Uterus (tissue), 4 donors: ENCODE measurements at places on chromosomes 11 and 22. TPM values are rescaled to one million over a fixed set of nuclear protein-coding genes. Genes with fewer than 3 reads are reported as not detected.

DNA sequence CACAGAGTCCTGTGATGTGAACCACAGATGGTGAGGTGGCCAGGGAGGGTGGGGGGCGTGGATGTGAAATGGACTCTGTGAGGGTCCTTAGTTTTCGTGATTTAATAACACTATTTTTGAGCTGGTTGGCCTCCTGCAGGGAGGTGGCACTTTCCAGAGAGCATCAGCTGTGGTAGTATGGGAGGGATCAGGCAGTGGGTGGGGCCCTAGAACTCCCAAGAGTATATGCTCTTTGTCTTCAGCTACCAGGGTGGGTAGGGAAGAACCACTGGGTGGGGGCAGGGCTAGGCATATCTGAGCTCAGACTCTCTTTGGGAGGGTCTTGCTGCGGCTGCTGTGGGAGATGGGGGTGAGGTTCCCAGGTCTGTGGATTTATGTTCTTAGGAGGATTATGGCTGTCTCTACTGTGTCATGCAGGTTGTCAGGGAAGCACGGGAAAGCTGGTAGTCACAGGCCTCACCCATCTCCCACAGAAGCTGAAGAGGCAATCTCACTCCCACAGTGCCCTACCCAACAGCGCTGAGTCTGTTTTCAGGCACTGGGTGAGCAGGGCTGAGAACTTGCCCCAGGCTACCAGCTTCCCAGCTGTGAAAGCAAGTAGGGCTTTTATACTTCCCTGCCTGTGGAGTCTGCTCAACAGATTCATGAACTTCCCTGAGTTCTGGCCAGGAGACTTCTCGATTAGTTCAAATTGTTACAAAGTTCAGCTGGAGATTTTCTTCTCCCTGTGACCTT, 47.9 kb upstream of the SNX19 start:
- no peak for DNase-seq

- no peak for DNase-seq
Measured at GRCh38 chr11:3000032-3000961, 8.2 kb upstream of the NAP1L4 start.

DNA sequence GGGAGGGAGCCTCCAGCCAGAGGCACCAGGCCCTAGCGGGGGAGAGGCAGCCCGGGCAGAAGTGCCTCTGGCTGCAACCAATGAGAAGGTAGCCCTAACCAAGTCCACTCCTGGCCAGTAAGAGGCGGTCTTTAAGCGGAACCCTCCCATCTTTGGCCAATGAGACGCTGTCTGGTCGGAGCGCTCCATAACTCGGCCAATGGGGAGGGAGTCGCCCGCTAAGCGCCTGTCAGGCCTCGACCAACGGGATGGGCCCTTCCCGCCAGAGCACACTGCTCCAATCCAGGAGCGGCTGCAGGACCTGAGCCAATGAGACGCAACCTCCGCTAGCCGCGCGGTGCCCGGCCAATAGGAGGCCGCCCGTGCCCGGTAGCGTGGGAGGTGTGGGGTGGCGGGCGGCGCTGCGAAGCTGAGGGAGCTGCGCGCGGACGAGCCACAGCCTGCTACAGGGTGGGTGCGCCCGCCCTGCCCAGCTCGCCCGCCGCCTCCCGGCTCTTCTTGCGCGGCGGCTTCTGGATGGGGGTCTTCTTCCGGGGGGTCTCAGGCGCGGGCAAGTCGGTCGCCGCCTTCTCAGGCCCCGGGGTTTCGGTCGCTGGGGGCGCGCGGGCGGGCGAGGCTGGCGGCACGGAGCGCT, 12.6 kb downstream of the SCARF2 start:
- peak; percentile 51 for DNase-seq

DNA sequence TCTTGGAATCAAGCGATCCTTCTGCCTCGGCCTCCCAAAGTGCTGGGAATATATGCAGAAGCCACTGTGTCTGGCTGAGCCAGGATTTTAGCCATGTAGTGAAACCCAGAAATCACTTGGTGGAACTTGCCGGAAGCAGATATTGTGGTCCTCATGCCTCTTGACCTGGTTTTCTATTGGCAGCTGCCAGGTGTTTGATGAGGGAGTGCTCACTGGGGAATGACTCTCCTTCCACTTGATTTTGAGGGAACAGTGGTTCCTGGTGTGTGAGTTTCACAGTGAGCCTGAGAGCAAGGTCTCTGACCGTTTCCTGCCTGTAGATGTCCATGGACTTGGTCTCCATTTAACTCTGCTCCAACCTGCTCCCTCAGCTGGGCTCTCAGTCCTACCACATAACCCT, 34.7 kb upstream of the ELF5 start:
- DNase-seq, result no peak

GRCh38 chr11:112392904-112393303, 132.2 kb upstream of the PLET1 start:
- no peak for DNase-seq

DNA sequence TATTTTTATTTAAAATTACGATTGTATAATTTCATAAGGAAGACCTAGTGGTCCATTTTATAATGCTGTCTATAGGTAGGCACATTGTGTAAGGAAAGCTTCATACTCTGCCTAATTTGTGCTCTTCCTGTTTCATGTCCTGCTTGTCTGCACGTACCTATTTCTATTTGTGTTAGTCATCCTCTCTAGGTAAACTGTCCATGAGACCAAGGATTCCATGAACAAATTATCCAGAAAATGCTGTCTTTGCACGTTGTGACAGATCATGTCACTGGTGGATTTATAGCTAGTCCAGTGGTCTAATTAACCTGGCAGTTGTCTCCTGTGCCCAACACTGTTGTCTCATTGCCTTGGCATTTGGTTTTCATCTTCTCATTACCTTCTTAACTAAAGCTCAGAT, 44.7 kb downstream of the DNAJC24 start:
- no peak for DNase-seq

DNA sequence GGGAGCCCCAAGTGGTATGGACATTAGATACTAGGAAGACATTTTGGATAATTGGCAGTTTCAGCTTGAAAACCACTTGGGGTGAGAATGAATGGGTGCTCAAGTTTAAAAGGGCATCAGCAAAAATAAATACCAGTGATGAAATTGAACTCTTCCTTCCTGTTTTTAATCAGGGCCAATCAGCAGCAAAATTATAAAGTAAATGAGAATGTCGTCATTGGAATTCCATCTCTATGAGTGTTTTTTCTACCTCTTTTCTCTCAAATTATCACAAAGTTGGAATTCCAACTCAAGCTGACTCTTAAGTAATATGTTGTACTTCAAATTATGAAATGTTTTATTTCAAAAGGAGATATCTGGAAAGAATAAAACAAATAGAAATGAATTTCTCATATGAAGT, 730.6 kb downstream of the METTL15 start:
- no peak for DNase-seq

DNA sequence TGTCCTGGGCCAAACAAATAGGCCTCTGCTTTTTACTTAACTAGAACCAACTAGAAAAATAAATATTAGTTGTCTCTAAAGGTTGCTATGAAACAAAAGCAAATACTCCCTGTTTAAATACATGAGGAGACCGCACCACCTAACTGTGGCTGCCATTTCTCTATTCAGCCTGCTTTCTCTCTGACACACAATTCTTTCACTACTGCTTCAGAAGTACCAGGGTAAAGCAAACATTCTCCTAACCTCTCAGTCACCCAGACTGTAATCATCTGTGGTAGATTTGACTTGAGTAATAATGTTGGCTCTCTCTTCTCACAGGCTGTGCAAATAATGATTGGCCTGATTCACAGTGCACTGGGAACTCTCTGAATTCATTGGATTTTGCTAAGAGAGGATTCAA, 41.0 kb upstream of the MS4A8 start:
- no peak for DNase-seq

DNA sequence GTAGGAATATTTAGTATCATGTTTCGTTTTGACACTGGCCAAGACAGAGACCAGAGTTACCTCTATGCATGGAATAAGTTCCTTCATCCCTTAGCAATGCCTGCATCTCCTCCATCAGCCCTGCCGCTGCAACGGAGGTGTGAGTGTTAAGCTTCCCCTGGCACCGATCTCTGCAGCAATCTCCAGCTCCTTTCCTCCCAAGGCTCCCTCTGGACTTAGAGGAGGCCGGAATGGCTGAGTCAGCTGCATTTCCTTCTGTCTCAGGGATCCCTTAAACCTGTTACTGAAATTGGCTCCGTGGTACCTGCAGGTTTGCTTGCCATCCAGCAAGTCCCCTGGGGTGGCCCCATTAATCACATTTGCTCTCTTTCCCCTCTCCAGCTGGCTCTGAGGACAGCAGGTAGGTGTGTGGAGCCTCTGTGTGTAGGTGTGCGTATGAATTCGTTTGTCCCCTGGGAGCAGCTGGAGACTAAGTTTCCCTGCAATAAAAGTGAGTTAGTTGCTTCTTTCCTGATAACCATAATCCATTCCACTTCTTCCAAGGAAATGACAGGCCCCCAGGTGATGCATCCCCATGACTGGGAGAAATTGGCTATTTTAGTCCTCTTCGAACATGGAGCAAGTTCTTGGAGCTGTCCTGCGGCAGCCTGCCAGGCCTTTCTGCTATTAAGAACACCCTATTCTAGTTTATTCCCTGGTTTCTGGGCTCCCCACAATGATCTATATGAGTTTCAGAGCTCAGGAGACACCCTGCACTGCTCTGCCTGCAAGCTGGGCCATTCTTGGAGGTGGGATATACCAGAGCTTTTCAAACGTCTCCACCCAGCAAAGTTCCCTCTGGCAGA, 457.2 kb upstream of the CADM1 start:
- no peak for DNase-seq

GRCh38 chr22:43666457-43666856, 145.6 kb downstream of the EFCAB6 start:
- DNase-seq, result no peak

- DNase-seq, result no peak
Measured at GRCh38 chr11:19924311-19924710, 211.7 kb downstream of the NAV2 start.

DNA sequence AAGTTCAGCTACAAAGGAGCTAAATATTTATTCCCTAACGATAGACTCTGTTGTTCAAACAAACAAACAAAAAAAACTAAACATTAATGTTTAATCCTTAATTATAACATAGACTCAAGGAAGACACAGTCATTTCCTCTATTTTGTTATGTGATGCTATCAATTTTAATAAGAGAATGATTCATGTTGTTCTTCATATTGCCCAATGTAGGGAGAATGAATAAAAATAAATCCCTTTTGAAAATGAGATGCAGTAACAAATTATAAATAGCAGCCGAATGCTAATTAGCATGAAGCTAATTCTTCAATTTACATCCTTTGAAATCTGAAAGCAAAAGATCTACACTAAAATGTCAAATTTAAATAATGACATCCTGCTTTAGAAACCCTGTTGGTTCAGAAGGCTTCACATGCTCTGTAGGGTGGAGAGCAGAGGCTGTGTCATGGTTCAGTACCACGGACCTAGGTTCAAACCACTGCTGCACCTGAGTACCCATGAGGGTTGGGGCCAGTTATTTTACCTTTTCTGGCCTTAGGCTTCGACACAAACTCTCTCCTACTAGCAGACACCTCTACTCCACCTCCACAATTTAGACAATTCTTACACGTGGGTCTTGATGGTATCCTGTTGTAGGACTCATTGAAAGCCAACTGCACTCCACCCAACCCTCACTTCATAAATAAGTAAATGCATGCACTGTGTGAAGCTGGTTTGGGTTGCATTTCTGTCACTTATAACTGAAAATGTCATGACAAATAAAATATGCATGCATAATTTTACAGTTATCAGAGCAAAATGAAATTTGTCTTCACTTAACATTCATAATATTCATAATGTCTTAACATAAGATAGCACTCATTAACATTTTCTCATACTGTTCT, 89.0 kb downstream of the RRAS2 start:
- DNase-seq, result no peak

- DNase-seq, result peak; percentile 32
Measured at GRCh38 chr11:72005347-72006260, 6.9 kb downstream of the IL18BP start.

- no peak for DNase-seq
Measured at GRCh38 chr11:106088896-106089295, 11.4 kb downstream of the AASDHPPT start.

GRCh38 chr11:1128311-1129142, 29.2 kb upstream of the MUC5AC start:
- DNase-seq, result no peak

GRCh38 chr11:72238040-72238450, 5.9 kb downstream of the PHOX2A start:
- no peak for DNase-seq

DNA sequence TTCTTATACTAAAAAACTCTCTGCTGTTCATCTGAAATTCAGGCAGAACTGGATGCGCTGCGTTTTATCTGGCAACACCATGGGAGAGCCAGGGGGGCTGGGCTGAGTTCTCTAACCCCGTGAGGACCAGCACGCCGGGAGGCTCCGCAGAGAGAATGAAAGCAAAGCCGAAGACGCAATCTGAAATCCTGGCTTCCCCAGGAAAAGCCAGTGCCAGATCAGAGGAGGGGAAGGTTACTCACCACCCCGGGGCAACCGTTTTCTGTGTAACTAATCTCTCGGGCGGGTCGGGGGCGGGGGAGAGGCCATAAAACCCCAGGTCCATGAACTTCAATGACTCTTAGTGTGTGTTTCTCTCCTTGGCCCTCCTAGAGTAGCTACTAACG, 99.4 kb downstream of the SHANK2 start:
- DNase-seq, result no peak

GRCh38 chr11:35100013-35100383, 39.0 kb upstream of the CD44 start:
- DNase-seq, result peak; percentile 37

- DNase-seq, result no peak
Measured at GRCh38 chr11:80815752-80816453, 1375.1 kb upstream of the TENM4 start.

GRCh38 chr11:68269414-68270081, 2.2 kb downstream of the C11orf24 start:
- peak; percentile 35 for DNase-seq

DNA sequence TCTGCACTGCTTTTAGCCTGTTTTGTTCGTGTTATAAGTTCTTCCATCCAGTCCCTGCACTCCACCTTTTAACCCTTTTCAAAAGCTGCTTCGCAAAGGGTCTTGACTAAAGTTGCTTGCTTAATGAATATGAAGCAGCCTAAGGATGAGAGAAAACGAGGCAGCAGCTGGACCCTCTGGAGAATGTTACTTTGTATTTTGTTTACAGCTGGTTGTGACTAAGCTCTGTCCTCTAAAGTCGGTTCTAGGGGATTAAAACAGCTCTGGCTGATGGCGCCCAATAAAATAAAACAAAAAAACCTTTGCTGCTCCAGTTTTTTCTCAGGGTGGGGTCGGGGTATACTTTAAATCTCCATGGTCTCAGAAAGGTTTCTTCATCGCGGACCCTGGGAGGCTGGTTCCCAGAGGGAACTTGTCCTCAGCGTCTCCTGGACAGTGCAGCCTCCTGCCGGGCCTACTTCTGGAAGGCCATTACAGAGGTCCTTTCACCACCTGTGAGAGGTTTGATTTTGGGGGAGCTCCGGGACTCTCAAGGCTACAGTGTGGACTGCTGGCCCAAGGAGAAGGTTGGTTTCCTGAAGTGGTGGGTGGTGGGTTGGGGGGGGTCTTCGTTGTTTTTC, 836 bp upstream of the RBM4 start:
- DNase-seq, result no peak

Gene HEPACAM
- total RNA-seq, result not detected

Gene KCNJ1
- not detected for total RNA-seq

Gene MMP27
- not detected for total RNA-seq

Gene ADAMTS15
- total RNA-seq, result 16.6 TPM

Gene YPEL1
- total RNA-seq, result 6.4 TPM

Gene IRAG1
- 240 TPM for total RNA-seq

Gene ROBO4
- 29.7 TPM for total RNA-seq

Gene GGTLC3
- total RNA-seq, result not detected

Gene MS4A1
- total RNA-seq, result 0.59 TPM

Gene ALKBH8
- 5.1 TPM for total RNA-seq

Gene MRGPRX4
- total RNA-seq, result not detected

Gene MYOD1
- total RNA-seq, result not detected
